ENCODE measurements at places on chromosomes 2 and 18. TPM values are rescaled to one million over a fixed set of nuclear protein-coding genes. Genes with fewer than 3 reads are reported as not detected.

PROM2 gene
- polyA plus RNA-seq: 0.35 TPM

CSRNP3 gene
- 0.87 TPM for polyA plus RNA-seq

TCF23 gene
- 0.04 TPM for polyA plus RNA-seq

DTNA gene
- 92.6 TPM for polyA plus RNA-seq

DPYSL5 gene
- polyA plus RNA-seq: not detected

HOXD13 gene
- not detected for polyA plus RNA-seq

POTEJ gene
- not detected for polyA plus RNA-seq

SP140 gene
- 0.69 TPM for polyA plus RNA-seq

GPR55 gene
- 0.03 TPM for polyA plus RNA-seq

RNF152 gene
- polyA plus RNA-seq: 2.8 TPM

DNA sequence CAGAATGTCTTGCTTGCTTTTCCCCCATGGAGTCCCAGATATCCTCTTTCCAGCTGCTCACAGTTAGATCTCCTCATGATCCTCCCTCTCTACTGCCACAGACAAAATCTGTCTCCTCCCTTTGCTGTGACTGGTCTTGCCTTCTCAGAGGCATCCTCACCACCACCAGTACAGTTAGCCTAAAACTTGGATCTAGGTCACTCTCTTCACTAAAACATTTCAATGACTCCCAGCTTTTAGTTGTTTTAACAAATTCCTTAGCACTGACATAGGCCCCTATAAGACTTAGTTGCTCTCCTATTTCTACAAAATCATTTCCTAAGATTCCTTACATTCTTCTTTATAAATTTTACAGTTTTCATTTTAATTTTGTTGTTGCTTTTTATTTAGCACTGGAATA is 734.2 kb upstream of the CHAC2 start:
- no peak for DNase-seq

GRCh38 chr18:61528961-61529360 is 195.7 kb downstream of the CDH20 start:
- DNase-seq: no peak

DNA sequence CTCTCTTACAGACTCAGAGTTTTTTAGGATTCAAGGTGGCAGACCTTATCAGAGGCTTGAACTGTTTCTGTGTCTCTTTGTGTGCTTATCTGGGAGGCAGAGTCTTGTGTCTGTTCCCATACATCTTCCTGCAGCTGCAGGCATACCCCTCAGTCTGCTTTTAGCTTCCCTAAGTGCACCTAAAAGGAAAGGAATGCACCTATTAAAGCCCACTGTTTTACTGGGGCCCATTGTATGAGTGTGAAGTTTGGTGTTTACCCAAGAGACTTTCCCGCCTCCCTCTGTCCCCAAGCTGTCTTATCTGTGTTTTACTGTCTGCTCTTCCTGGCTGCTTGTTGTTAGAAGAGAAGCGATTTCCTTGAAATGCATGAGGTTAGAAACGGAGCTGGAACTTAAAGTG is 1757.3 kb upstream of the PIK3C3 start:
- DNase-seq: no peak

GRCh38 chr2:172293952-172294351 is 133.4 kb upstream of the ITGA6 start:
- DNase-seq: peak; percentile 58

DNA sequence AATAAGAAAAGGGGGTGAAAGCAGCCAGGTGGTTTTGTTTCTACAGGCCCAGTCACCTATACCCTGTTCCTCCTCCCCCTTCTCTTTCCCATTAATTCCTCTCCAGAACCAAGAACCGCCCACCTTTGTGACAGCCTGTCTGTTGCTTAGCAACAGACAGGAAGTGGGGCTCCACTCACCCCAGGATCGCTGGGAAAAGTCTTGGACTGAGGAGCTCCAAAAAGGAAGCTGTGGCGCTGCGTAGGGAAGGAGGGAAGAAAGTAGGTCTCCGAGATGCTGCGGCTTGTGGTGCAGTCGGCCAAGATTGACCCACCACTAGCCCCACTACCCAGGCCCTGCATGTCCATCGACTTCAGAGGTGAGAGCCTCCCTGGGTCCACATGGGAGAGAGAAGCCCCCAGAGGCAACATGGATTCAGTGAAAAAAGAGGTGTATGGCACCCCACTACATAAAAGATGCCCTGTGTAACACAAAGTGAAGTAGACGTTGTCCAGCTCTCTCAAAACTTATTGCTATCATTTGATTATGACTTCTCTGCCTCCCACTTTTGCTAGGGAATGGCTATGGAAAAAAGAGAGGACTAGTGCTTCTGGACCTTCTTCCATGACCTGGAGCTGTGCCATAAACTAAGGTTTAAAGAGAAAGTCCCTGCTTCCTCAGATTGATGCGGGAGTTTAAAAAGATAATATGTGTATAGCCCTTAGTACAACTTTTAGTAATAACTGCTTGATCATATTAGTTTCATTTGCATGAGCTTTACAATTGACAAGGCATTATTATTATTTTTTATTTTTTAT is at the start of gene FER1L5:
TSS of gene FER1L5 (plus strand) at position 201 of the 797 bp plus-strand sequence. CDS start at position 274, 73 bp downstream.
- no peak for DNase-seq

DNA sequence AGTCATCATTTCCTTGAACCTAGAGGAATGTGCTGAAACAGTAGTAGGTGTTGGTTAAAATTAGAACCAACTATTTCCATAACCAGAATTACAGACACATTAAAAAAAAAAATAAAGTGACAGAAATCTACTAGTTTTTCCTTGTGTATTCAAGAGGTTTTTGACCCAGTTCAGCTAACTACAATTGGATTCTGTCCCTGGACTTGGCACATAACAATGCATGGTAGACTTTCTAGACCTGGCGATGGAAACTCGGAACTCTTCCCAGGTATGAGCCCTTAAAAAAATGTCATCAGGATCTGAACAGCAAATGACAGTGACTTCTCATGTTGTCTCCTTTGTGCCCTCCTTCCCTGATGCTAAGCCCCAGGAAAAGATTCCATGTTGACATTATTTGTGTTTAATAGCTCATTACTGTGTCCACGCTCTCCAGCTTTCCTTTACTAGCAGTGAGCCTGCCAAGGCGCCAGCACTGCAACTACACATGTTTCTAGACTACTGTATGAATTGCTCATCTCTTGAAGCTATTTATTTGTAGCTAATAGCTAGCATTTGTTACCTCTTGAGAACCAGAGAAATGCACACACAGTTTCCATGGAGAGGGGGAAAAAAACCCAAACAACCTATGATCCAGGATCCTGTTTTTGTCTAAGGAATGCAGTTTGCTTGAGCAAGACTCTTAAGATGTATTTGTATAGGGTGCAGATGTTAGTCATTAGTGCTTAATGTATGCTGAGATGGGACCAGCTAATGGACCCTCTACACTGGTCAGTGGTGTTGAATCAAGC is 148.5 kb downstream of the FMNL2 start:
- no peak for DNase-seq

DNA sequence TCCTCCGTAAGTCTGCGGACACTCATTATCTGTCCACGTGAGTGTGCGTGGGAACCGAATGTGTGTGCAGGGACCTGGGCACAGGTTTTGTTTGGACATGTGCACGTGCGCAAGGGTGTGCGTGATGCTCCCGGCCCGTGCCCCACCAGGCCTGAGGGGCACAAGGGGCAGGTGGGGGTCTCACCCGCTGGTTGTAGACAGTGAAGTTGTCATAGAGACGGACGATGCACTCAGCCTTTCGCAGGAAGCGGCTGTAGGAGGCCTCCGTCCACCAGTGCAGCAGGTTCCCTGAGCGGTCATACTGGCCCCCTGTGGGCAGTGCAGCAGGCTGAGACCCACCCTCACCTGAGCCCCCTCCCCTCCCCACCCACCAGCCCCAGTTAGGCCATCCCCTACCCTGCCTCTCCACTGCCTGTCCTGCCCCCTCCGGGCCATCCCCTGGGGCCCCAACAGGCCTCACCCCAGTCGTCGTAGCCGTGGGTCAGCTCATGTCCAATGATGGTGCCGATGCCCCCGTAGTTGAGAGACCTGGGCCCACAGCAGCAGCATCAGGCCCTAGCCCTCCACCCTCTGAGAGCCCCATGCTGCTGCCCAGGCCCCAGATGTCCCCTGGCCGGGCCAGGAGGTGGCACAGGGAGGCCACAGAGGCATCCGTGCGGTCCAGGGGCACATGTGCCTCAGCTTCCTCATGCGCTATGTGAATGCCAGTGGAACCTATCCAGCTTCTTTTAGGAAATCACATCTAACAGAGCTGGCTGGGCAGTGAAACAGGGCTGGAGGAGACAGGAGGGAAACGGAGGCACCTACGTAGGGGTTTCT is 6.1 kb downstream of the ECEL1 start:
- DNase-seq: peak; percentile 18

GRCh38 chr2:15189216-15189615 is 371.9 kb downstream of the NBAS start:
- DNase-seq: no peak

DNA sequence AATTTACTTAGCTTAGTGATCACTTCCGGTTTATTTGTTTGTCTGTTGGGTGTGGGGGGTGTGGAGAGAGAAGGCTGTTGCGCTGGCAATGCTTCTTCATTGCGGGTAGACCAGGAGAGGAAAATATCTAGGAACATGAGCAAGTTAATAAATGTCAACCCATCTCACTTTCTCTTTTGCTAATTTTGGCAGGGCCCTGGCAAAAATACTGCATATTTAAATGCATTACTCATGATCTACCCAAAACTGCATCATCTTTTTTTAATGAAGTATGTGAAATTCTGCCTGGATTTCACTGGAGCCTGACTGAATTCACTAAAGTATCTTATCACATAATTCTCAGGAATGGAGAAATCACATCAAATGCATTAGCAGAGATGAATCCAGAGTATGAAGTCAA is 1131.0 kb upstream of the NXPH2 start:
- no peak for DNase-seq

DNA sequence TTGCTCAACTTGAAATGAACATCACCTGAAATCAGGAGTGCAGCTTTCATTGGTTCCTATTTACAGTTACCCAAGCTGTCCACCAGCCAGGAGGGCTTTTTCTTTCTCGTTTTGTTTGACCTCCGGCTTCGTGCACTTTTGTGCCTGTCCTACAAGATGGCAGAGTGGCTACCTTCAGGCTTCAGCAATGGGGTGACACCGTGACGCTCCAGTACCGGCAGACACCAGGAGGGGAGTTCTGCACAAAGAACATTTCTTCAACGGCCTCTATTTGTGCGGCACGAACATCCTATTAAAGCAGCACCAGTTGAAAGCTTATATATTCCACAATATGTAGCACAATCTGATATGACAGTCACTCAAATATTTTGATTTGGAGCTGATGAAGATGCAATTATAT is 18.3 kb downstream of the RNASEH1 start:
- DNase-seq: no peak

GRCh38 chr2:111618226-111618977 is 265.6 kb downstream of the ANAPC1 start:
- peak; percentile 82 for DNase-seq

GRCh38 chr2:239758279-239758877 is 266.8 kb downstream of the NDUFA10 start:
- DNase-seq: no peak

DNA sequence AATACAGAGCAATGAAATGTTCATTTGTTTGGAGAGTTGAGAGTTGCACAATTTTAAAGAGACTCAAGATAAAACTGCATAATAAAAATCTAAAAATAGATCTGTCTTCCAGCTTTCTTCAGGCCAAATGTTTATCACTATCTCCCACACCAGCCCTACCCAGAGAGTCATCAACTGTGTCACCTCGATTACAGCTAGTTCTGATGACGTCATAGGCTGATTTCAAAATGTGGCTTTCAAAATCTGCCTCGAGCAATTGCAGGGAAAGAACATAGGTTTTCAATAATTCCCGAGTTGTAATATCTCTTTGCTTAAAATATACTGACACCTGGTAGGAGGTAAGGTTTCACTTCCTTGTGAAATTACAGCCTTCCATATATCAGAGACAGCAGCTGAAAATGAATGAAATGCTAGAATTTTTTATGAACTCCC is 677.6 kb upstream of the ID2 start:
- peak; percentile 46 for DNase-seq

- no peak for DNase-seq
These were observed 71.8 kb downstream of the TGOLN2 start for GRCh38 chr2:85255813-85256594.

- no peak for DNase-seq
These were observed 439.5 kb downstream of the MEIS1 start for GRCh38 chr2:66874411-66874810.

DNA sequence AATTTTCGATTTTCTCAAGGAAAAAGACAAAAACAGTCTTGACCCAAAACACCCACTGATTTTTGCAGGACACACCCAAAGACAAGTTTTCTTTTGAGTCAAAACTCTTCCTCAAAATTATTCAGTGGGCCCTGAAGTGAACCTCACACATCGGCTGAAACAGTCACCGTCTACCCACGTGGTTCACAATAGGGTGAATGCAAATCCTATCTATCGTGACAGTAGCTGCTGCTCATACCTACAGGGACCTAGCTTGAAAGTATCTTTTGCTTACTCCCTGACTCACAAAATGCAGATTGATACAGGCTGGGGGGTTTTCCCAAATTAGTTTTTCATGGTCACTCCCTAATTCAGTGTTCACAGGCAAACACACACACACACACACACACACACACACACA is 10.7 kb upstream of the CD226 start:
- DNase-seq: no peak

GRCh38 chr2:130328710-130329109 is 14.0 kb upstream of the IMP4 start:
- no peak for DNase-seq

DNA sequence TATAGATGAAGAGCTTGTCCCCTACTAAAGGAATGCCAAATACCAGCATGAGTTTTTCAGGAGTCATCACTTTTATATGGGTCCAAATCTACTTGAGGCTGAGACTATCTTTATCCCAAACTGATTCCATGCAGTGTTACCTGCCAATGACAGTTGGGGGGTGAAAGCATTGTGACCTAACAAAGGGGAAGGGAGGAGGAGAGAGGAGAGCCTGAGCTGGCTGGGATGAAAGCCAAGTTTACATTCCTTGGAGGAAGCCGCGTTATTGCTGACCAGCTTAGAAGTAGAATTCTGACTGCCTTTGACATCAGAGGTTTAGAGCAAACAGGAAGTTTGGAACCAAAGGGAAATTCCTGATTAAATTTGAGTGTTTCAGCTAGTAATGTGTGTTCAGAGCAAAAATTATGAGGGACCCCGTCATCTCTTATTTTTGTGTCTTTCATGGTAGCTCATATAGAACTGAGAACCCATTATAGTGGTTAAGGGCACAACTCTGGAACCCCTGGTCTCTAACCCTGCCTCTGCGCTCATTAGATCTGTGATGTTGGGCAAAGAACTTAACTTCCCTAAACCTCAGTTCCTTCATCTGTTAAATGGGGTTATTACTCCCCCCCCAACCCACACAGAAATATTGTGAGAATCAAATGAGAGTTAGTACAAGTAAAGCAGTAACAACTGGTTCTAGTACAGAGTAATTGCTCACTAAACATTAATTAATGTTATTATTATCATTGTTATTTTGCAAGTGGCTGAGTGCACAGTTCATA is 199.3 kb upstream of the EPAS1 start:
- peak; percentile 82 for DNase-seq

GRCh38 chr2:100703213-100703612 is 116.7 kb upstream of the NPAS2 start:
- DNase-seq: no peak
